ENCODE measurements at places on chromosomes 13 and 19. TPM values are rescaled to one million over a fixed set of nuclear protein-coding genes. Genes with fewer than 3 reads are reported as not detected.

The CEACAM16 gene
- total RNA-seq, result not detected

The ZNF726 gene
- 0.67 TPM for total RNA-seq

The DMKN gene
- total RNA-seq, result 2.1 TPM

The FUT1 gene
- 0.52 TPM for total RNA-seq

The SIGLECL1 gene
- not detected for total RNA-seq

The ATXN8OS gene
- total RNA-seq, result not detected

The GDF15 gene
- 149 TPM for total RNA-seq

The ZNF560 gene
- not detected for total RNA-seq

DNA sequence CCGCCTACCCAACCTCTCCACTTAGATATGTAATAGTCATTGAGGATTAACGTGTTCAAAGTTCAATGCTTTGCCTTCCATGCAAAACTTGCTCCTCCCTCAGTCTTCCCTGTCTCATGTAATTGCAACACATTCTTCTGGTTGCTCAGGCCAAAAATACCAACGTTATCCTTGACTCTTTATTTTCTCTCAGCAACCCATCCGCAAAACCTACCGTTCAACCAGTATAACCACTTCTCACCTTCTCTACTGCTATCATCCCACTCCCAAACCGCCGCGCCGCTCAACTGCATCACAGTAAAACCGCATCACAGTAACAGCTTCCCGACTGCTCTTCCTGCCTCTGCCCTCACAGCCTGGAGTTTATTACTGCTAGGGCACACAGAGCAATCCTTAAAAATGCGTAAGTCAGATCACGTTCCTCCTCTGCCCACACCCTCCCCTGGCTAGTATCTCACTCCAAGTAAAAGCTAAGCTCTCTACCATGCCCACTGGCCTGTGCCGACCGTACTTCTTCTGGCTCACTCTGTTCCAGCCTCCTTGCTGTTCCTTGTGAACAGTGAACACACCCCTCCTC is 8.2 kb downstream of the MTIF3 start:
- H3K4me1 ChIP-seq, result no peaks in the 10 kb centered on the region
- no peak overlapping the region for H3K27ac ChIP-seq
- H3K36me3 ChIP-seq, result peaks cover 16% of the 10 kb centered on the region
- DNase-seq, result no peak

- H3K27ac ChIP-seq, result peak overlapping the region; percentile 82
- H3K4me3 ChIP-seq, result no peak overlapping the region
- H3K36me3 ChIP-seq, result peaks cover 54% of the 10 kb centered on the region
- H3K27me3 ChIP-seq, result no peaks in the 10 kb centered on the region
Measured at GRCh38 chr13:29520671-29521070, 74.8 kb downstream of the SLC7A1 start.

DNA sequence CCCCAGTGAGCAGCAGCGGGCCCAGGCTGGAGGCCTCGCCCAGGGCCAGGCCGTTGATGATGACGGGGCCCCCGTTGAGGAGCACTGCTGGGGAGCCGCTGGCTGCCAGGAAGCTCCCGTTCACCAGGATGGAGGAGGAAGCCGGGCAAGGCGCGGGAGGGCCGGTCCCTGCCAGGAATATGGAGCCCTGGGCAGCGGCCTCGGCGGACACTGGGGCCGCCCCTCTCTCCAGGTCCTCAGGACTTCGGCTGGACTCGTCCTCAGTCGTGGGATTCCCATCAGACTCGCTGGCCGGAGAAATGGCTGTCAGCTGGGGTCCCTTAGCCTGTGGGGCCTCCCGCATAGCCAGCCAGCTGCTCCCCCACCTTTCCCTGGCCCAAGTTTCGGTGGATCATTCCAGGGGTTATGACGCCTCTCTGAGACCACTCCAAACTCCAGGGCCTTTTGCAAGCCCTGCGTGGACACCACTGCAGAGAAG is 2.1 kb downstream of the SIX5 start:
- H3K27ac ChIP-seq, result peak overlapping the region; percentile 92
- H3K36me3 ChIP-seq, result peaks cover 3% of the 10 kb centered on the region
- no peaks in the 10 kb centered on the region for H3K27me3 ChIP-seq
- peaks cover 31% of the 10 kb centered on the region for H3K4me1 ChIP-seq
- DNase-seq, result no peak

DNA sequence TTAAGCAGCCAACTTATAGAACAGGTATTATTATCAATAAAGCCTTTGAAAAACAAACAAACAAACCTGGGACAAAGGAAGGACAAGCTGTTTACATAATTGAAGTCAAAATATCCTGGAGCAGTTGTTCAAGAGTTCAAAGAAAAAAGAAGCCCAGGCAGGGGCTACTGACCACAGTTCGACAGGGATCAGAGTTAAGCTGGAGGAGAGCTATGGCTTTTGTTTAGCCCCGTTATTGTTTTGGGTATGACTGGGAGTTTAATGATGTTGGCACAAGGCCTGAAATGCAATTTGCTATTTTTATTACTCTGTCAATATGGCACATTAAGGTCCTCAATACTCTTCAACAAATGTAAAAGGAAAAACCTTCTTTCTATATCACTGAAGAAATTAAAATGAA is 624.4 kb upstream of the KLHL1 start:
- no peak overlapping the region for H3K4me3 ChIP-seq
- H3K27ac ChIP-seq, result no peak overlapping the region
- no peaks in the 10 kb centered on the region for H3K36me3 ChIP-seq
- DNase-seq, result no peak
- no peaks in the 10 kb centered on the region for H3K4me1 ChIP-seq

DNA sequence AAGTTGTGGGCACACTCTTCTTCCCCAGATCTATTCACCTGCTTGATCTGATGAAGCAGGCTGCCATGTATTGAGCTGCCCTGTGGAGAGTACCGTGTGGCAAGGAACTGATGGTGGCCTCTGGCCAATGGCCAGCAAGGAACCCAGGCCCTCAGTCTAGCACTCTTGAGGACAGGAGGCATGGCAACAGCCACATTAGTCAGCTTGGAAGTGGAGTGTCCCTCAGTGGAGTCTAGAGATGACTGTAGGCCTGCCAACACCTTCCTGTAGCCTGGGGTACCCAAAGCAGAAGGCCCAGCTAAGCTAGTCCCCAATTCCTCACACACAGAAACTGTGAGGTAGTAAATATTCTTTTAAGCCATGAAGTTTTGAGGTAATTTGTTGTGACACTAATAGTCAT is 412.5 kb downstream of the DACH1 start:
- DNase-seq, result no peak
- no peak overlapping the region for H3K4me3 ChIP-seq
- no peaks in the 10 kb centered on the region for H3K4me1 ChIP-seq
- no peaks in the 10 kb centered on the region for H3K36me3 ChIP-seq
- H3K27me3 ChIP-seq, result no peaks in the 10 kb centered on the region

- H3K27ac ChIP-seq, result peak overlapping the region; percentile 98
- no peaks in the 10 kb centered on the region for H3K27me3 ChIP-seq
- peaks cover 72% of the 10 kb centered on the region for H3K4me1 ChIP-seq
- no peak for DNase-seq
- H3K36me3 ChIP-seq, result no peaks in the 10 kb centered on the region
Measured at GRCh38 chr13:109154146-109154545, 524.7 kb downstream of the MYO16 start.

GRCh38 chr13:71018995-71019394 is 848.0 kb downstream of the DACH1 start:
- no peak overlapping the region for H3K4me3 ChIP-seq
- H3K36me3 ChIP-seq, result no peaks in the 10 kb centered on the region
- no peak for DNase-seq
- no peak overlapping the region for H3K27ac ChIP-seq

DNA sequence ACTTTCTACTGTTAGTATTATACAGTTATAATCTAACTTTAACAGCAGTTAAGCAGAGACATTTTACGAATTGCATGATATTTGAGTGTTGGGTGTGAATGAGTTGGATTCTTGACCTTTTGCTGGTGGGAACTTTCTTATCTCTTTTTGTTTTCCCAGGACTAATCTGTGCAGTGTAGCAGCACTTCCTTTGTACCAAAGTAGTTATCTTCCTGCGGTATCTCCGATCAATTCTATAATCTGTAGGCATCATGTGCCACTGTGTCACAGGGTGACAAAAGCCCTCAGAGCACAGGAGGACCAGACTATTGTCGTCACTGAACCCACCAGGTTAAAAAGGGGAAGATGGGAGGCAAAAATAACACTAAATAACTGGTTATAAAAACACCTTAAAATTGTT is 823.5 kb downstream of the GPC5 start:
- H3K27me3 ChIP-seq, result no peaks in the 10 kb centered on the region
- no peak for DNase-seq
- no peak overlapping the region for H3K4me3 ChIP-seq
- peaks cover 33% of the 10 kb centered on the region for H3K4me1 ChIP-seq

GRCh38 chr13:26054896-26055295 is 3.1 kb upstream of the SHISA2 start:
- no peak for DNase-seq
- no peaks in the 10 kb centered on the region for H3K27me3 ChIP-seq
- H3K36me3 ChIP-seq, result no peaks in the 10 kb centered on the region
- H3K27ac ChIP-seq, result no peak overlapping the region

DNA sequence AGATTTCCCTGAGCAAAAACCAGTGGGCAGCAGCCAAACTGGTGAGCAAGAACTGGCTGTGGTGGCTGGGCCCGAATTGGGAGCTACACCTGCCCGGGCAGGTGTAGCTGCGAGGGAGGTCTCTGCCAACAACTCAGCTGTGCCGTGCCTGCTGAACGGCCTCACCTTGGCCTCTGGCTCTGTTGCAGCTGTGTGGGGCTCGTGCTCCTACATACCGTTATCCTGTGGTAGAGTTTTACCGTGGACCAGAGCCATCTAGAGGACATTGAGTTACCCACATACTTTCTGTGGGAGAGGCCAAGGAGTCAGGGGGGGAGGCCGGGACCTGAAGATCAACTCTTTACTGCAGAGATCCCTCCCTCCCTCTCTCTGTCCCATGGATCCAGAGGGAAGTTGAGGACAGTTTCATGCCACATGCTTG is 113.2 kb downstream of the TM9SF2 start:
- DNase-seq, result no peak
- peaks cover 22% of the 10 kb centered on the region for H3K4me1 ChIP-seq
- no peak overlapping the region for H3K27ac ChIP-seq

GRCh38 chr19:35645680-35646511 is 2.2 kb upstream of the COX6B1 start:
- H3K27me3 ChIP-seq, result no peaks in the 10 kb centered on the region
- H3K27ac ChIP-seq, result no peak overlapping the region
- H3K4me3 ChIP-seq, result no peak overlapping the region
- DNase-seq, result no peak
- H3K4me1 ChIP-seq, result peaks cover 25% of the 10 kb centered on the region

DNA sequence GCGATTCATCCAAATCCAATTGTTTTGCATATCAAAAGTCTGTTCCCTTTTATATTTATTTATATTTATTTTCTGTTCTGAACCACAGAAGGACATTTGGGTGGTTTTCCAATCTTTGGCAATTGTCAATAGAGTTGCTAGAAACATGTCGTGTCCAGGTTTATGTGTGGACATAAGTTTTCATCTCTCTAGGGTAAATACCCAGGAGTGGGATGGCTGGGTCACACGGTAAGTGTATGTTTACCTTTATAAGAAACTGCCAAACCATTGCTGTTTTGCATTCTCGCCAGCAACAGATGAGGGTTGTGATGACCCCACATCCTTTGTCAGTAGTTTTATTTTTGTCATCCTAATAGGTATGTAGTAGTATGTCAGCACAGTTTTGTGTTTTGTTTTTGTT is 12.5 kb downstream of the AP1M1 start:
- no peaks in the 10 kb centered on the region for H3K27me3 ChIP-seq
- peaks cover 3% of the 10 kb centered on the region for H3K4me1 ChIP-seq
- H3K4me3 ChIP-seq, result no peak overlapping the region
- DNase-seq, result no peak
- H3K27ac ChIP-seq, result no peak overlapping the region

DNA sequence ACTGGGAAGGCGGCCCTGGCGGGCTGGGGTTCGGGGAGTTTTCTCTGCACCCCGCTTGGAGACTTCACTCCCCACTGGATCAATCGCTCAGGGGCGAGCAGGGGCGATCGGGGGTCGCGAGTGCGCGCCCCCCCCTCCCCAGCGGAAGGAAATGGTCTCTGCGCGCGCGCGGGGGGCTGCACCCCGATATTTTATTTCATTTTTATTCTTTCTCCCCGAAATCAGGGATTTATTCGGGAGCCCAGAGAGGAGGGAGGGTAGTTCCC is 421 bp downstream of the ARID3A start:
- no peaks in the 10 kb centered on the region for H3K36me3 ChIP-seq
- peaks cover 2% of the 10 kb centered on the region for H3K27me3 ChIP-seq
- H3K4me3 ChIP-seq, result peak overlapping the region; percentile 71
- DNase-seq, result no peak

Data from chondrocyte (in vitro differentiated cells).